ENCODE measurements at places on chromosomes 4 and X.
A peak's percentile ranks its signal among the peaks of the same experiment; 100 is the strongest.

GRCh38 chr4:41601025-41601424 lies 63.1 kb downstream of the LIMCH1 start:
- DNase-seq, result no peak

DNA sequence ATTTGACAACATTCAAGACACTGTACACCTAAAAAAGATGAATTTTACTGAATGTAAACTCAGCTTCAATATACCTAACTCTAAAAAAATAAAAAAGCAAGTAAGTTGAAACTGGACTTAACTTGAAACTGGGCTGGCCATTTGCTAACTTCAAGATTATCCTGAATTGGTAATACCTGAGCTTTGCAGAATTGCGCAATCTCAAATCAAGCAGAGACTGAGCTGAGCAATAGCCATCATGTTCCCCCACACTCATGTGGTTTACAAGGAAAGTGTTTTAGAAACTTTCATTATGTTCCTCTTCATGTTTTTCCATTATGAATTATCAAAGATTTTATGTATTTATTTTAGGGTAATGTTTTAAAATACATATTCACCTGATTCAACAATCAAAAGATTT lies 38.7 kb downstream of the ANXA5 start:
- no peak for DNase-seq

DNA sequence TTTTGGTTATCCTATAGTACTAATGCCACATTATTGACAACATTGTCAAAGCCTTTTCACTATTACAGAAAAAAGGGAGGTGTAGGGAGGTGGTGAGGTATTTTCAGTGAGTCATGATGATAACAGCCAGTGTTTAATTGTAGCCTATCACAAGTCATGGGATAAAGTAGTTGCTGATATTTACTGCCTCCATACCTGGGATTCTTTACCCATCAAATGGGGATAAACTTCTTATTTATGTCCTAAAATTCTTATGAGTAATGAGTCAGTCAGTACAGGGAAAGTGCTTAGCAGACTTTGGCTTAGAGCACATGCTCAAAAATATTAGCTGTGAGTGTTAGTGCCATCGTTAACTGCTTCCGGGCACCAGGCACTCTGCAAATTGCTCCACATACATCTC lies 25.7 kb downstream of the ADGRG2 start:
- DNase-seq, result no peak

DNA sequence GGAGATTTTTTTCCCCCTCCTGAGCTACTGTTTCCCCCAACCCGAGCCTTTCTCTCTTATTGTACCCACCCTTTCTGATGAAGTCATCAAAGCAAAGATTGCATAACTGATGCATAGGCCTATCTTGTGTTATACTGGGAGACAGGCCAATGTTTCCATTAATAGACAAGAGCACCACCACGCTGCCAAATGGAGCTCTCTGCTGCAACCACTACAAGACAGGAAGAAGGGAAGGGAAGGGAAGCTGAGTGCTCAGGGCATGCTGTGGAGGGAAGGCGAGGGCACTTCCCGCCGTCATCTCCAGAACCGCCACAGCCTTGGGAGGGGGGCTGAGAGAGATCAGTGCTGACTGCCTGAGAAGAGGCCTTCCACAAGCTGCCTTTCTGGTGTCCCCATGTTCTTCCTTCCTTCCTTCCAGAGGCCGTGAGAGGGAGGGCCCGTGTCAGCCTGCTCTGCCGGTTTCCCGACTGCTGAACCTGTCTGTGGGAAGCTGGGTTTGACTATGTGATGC lies 75.0 kb downstream of the MGST2 start:
- DNase-seq, result peak; percentile 95

DNA sequence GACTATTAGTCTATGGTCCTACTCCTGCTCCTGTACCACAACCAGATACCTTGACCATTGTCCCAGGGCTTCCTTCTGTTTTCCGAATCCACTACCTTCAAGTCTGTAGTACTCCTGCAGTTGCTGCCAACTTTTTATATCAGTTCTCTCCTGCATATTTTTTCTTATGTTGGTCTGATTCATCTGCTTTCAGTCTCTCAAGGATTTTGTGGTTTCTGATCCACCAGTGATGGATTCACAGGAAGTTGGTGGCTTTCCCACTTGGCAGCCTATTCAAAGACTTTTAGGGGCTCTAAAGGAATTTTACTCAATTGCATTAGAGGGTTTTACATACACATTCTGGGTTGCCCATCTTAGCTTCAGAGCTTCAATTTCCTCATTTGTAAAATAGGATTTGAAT lies 23.6 kb downstream of the KIF4A start:
- peak; percentile 85 for DNase-seq

- no peak for DNase-seq
Measured at GRCh38 chr4:38621028-38621684, 42.8 kb upstream of the KLF3 start.

DNA sequence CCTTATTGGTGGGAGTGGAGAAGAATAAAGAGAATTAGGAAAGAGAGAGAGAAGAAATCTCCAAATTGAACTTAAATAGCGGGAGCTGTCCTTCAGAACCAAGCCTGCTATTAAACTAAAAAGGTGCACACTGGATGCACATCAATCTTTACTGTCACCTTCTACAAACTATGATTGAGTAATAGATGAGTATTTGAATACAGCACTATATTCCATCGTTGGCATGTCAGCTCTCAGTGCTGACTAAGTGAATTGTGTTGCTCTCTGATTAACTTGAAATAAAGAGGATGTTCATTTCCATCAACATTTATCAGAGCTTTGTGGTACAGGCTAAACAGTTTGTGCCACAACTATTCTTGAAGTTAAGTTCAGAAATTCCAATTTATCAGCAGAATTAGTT lies 143.7 kb upstream of the PABPC4L start:
- DNase-seq, result no peak

GRCh38 chr4:169059306-169060211 lies 49.5 kb upstream of the CBR4 start:
- DNase-seq, result peak; percentile 45

DNA sequence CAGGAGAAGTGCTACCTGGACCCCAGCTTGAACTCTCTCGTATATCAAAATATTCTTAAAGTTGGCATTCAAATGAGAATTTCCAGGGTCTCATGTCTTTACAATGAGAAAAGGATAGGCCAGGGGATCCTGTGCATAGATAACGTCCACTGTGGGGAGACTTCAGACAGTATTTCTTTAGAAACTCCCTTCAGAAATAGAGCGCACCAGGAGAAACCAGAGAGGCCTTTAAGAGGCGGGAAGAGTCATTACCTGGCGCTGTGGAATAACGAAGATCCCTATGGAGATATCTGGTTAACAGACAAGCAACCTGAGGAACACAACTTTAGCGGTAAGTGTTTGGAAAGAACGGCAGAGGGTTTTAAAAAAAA lies 600 bp downstream of the RADX start:
- DNase-seq, result peak; percentile 3

GRCh38 chr4:73822812-73823504 lies 13.5 kb upstream of the CXCL6 start:
- no peak for DNase-seq

DNA sequence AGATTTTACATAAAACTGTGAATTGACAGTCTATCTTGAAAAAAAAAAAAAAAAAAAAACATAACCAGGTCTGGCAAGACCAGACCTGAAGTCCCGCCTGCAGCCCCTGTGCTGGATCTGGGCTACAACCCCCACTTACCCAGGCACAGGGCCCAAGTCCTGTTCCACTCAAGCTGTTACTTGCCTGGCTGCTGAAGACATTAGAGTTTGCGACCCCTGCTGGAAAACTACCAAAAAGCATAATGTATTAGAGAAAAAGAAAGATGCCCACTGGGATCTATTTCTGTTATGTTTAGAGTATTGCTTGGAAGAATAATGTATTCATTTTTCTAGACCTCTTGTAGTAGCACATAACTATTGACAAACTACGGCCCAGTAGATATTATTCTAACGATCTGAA lies 4.7 kb downstream of the HS3ST1 start:
- peak; percentile 39 for DNase-seq

GRCh38 chr4:7581477-7581876 lies 146.7 kb upstream of the PSAPL1 start:
- peak; percentile 26 for DNase-seq

- no peak for DNase-seq
Measured at GRCh38 chrX:71993371-71993770, 82.7 kb downstream of the NHSL2 start.

DNA sequence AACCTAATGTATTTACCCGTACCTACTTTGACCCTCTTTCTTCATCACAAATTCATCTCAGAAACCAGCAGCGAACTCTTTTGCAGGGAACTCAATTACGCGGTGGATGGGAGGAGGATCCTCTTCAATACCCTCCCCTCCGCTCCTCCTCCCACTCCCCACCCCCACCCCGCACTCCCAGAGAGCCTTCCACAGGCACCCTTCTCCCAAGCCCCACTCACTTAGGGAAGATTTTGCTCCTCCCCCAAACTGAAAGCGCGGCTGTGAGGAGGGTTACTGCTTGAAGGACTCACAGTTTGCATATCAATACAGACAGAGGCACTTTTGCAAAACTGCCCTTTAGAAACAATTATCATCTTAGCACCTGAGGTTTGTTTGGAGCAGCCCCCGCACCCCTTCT lies 960 bp upstream of the IL1RAPL1 start:
- DNase-seq, result peak; percentile 19

DNA sequence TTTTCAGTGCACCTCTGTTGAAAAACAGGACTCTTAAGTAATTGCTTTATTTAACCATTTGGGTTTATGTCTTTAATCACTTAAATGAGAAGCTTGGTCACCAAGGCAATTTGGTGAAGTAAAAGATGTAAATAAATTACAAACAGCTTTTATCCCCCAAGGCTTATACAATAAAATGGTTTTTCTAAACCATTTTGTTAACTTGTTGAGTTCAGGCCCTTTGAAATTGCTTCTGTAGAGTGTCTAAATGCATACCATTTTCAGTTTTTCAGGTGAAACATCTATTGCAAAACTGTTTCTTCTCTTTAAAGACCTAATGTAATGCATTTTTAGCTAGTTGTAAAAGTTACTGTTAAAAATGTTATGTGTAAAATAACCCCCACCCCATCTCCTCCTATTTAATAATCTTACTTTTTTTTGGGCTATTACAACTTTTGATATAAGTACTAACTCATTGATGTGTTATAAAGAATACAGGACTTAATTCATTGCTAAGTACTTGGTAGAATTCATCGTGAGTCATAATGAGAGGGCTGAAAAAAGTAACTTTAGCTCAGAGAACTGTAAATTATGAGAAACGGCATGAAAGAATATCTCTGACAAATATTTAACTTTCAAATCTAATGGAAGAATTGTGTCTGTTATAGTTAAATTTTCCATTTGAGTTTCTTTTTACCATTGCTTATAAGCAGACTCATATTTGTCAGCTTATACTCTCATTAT lies 4.5 kb downstream of the RAPGEF2 start:
- DNase-seq, result no peak

- no peak for DNase-seq
Measured at GRCh38 chrX:141314441-141314840, 72.1 kb upstream of the SPANXC start.

DNA sequence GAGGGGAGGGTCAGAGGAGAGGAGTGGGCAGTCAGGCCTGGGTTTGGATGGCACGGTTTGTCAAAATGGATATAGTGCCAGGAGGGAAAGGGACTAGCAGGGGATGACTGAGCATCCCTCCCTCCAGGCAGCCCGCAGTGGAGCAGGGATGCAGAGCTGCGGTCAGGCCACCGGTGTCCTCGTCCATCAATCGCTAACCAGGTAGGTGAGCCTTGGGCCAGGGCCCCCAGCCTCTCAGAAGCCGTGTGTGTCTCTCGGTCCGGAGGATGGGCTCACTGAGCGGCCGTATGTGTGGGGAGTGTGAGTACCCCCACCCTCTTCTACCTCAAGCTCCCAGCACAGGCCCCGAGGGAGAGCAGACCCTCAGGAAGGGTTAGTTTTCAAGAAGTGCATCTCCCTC lies 538 bp upstream of the CYTL1 start:
- no peak for DNase-seq

GRCh38 chrX:22310779-22311178 lies 38.1 kb downstream of the CBLL2 start:
- peak; percentile 36 for DNase-seq

DNA sequence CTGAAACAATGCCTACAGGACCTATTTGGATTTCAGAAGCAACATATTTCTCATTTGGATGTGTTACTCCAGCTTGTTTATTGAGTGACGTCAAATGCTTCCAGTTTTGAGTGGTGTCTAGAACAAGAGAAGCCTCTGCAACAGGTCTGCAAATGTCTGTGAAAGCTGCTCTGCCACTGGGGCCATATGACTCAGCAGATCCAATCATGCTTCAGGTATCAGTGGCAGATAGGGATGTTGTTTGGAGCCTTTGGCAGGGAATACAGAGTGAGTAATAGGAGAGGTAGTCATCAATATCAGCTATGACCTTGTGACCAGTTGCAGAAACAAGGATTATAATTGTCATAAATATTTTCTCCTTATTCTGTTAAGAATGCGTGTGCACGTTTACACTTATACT lies 141.1 kb upstream of the ZXDA start:
- DNase-seq, result no peak

DNA sequence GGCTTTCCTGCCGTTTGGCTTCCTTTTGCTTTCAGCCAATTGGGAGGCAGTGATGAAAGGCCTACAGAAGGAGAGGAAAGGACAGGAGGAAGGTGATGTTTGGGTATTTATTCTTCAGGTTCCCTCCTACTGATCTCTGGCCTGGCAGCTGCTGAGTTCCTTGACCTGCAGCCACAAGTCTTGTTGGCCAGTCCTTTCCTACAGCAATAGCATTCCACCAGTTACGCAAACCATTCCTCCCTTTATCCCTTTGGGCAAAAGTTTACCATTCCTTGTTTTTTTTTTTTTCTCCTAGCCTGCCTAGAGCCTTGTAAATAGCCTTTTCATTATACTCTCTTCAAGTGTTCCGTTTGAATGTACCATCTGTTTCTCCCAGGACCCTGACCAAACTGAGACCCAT lies 198.1 kb upstream of the FTHL17 start:
- DNase-seq, result no peak

DNA sequence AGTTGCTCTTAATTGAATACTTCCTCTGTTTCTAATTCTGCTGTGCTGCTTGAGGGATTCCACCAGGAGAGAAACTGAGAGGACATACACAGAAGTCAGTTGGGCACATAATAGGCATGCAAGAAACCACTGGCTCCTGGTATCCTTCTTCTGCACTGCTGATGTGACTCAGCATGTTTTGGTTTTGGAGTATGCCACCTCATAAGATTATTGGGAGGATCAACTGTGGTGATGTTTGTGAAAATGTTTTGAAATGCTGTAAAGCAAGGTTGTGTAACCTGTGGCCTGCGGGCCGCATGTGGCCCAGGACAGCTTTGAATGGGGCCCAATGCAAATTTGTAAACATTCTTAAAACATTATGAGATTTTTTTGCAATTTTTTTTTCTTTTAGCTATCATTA lies 119.6 kb downstream of the GATB start:
- DNase-seq, result peak; percentile 7

DNA sequence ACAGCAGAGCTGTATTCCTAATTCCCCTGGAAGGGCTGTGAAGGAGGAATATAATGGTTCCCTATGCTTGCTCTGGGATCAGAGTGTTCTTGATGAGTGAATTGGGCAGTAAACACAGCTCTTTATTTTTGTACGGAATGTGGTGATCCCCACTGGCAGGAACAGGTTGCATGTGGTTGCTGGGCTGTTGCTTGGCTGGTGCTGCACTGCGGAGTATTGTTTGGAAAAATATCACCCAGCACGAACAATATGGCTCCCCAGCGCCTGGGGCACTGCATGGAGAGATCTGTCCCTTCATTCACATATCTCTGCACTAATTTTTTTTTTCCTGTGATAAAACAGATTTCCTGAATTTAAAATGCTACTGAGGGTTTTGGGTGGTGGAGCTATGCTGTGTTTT lies 119.7 kb downstream of the MGST2 start:
- no peak for DNase-seq

GRCh38 chr4:24881508-24882196 lies 31.2 kb downstream of the CCDC149 start:
- DNase-seq, result no peak
